ENCODE measurements at places on chromosomes 7 and 10. TPM values are rescaled to one million over a fixed set of nuclear protein-coding genes. Genes with fewer than 3 reads are reported as not detected.

ZPBP gene
- not detected for total RNA-seq

DNA sequence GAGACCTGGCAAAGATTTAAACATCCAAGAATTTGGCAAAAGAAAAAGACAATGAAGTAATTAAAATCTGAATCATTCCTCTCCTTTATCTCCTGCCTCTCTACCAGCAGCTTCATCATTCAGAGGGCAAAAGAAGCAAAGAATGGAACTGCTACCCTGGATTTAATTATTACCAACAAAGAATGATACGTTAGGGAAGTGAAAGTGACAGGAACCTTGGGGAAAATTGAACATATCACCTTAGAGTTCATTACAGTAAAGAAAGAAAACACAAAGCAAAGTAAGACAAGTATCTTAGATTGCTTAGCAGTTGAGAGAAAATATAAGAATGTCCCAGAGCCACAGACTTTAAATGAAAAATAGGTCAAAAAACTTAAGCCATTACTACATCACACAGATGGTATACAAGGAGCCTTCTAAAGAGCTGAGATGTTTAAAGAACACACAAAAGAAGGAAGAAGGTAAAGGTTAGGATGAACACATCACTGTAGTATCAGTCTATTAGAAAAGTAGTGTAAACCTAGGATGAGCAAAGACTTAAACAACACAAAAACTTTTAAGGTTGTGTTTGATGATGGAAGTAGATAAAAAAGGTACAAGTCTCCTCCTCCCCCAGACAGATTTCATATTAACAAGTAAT, 17.5 kb downstream of the CTNNA3 start:
- no peak for DNase-seq

DNA sequence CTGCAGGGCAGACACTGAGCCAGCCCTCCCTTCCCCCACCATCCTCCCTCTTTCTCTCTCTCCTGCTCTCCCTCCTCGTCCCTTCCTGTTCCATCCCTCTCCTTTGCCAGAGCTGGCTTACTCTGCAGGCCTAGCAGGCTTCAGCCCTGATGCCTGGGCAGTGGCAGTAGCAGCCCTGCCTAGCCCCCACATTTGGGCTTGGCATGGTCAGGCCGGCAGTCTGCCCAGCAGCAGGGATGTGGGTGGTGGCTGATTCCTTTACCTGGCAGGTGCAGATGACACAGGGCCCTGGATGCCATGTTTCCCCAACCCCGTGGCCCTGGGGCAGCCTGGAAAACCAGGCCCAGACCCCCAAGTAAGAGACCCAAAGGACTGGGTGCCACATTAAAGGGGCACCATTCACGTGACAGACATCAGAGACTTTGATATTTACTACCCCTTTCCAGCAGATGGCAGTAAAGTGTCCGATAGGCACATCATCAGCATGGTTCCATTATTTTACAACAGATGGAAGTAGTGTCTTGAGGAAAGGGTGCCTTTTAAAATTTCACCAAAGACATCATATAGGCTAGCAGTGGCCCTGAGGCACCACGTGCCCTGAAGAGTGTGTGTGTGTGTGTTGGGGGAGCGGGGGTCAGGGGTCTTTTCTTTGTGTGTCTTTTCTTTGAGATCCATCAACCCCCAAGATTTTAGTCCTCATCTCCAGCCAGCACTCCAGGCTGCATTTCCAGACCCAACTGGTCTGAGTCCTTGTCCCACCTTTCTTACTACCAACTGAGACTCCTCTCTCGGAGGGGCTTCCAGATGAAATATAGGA, 5.9 kb downstream of the KCP start:
- peak; percentile 12 for DNase-seq

- DNase-seq: peak; percentile 59
Measured at GRCh38 chr10:110820321-110820814, 51.4 kb upstream of the PDCD4 start.

GRCh38 chr10:73991884-73992245, 6.1 kb upstream of the VCL start:
- no peak for DNase-seq

DNA sequence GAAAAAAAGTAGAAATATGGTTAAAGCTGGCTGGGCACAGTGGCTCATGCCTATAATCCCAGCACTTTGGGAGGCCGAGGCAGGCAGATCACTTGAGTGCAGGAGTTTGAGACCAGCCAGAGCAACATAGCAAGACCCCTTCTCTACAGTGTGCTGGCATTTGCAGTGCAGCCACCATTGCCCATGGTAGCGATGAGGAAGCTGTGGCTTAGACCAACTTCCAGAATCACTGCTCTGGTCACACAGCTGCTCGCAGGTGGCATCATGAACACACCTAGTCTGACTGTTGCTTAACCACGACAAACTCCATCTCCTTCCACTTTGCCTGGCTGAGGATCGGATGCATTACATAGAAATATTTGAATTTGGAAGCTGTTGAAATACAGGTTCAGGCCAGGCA, 137.1 kb downstream of the CUX1 start:
- DNase-seq: no peak

FAM25G gene
- not detected for total RNA-seq

Data from left cardiac atrium (tissue), 4 donors.